Smooth muscle cell of the pulmonary artery (primary cell): ENCODE measurements at places on chromosomes 7 and 10. TPM values are rescaled to one million over a fixed set of nuclear protein-coding genes. Genes with fewer than 3 reads are reported as not detected.

Gene XPNPEP1
- 185 and 226 TPM in 2 replicates for total RNA-seq

Gene SSC4D
- total RNA-seq = 0.40 and 0.65 TPM in 2 replicates

Gene COL13A1
- 5.0 and 38.9 TPM in 2 replicates for total RNA-seq

Gene FKBP6
- total RNA-seq = not detected in 2 replicates

Gene HOXA11
- 0.13 TPM in 1 of 2 replicates, not detected in the other for total RNA-seq

Gene TMEM140
- total RNA-seq = 8.7 and 17.7 TPM in 2 replicates

Gene CLIP2
- total RNA-seq = 78.6 and 80.5 TPM in 2 replicates

Gene SLC18A3
- not detected in 2 replicates for total RNA-seq

Gene ALOX5
- not detected in 2 replicates for total RNA-seq

Gene MEOX2
- total RNA-seq = 0.40 and 28.3 TPM in 2 replicates

Gene CCDC146
- 1.2 and 1.9 TPM in 2 replicates for total RNA-seq

Gene ARF5
- total RNA-seq = 75.5 and 94.2 TPM in 2 replicates

Gene ZNF33B
- 4.1 and 4.4 TPM in 2 replicates for total RNA-seq

Gene PRF1
- total RNA-seq = not detected in 2 replicates

Gene LBX1
- total RNA-seq = not detected in 2 replicates

Gene PODXL
- total RNA-seq = 1.6 and 23.8 TPM in 2 replicates

Gene HOXA7
- total RNA-seq = 0.13 TPM in 1 of 2 replicates, not detected in the other

Gene CCM2
- total RNA-seq = 54.4 and 63.4 TPM in 2 replicates

Gene TRPV5
- total RNA-seq = not detected in 2 replicates

Gene NXPH1
- total RNA-seq = not detected in 2 replicates

Gene JAZF1
- 9.7 and 11.7 TPM in 2 replicates for total RNA-seq

Gene C10orf53
- not detected in 2 replicates for total RNA-seq

Gene MPP7
- 0.92 and 1.6 TPM in 2 replicates for total RNA-seq

Gene CACUL1
- 30.0 and 30.4 TPM in 2 replicates for total RNA-seq

Gene LFNG
- total RNA-seq = 1.6 and 19.7 TPM in 2 replicates

Gene TAS2R5
- total RNA-seq = 1.6 and 2.1 TPM in 2 replicates

Gene EGFR
- total RNA-seq = 47.8 and 64.3 TPM in 2 replicates

Gene PKD2L1
- total RNA-seq = not detected in 2 replicates

Gene ANKRD22
- 0.07 TPM in 1 of 2 replicates, not detected in the other for total RNA-seq

Gene ANKRD30A
- total RNA-seq = not detected in 2 replicates

Gene CACNA2D1
- total RNA-seq = 134 and 591 TPM in 2 replicates

Gene C7orf33
- not detected in 2 replicates for total RNA-seq

Gene NUTM2E
- total RNA-seq = not detected in 2 replicates

Gene CALCR
- total RNA-seq = not detected in 2 replicates

Gene ACTL6B
- total RNA-seq = not detected in 2 replicates

Gene LRMDA
- total RNA-seq = 1.0 and 2.5 TPM in 2 replicates

Gene ZPBP
- total RNA-seq = not detected in 2 replicates

Gene GCK
- 1.0 and 1.4 TPM in 2 replicates for total RNA-seq

Gene SP8
- not detected in 2 replicates for total RNA-seq

Gene C7orf57
- total RNA-seq = not detected in 2 replicates

Gene CTTNBP2
- 1.2 and 1.9 TPM in 2 replicates for total RNA-seq

Gene LIPK
- total RNA-seq = not detected in 2 replicates

Gene GIMAP7
- total RNA-seq = not detected in 2 replicates

Gene PLEKHS1
- total RNA-seq = not detected in 2 replicates

Gene FRAT1
- total RNA-seq = 0.83 and 1.4 TPM in 2 replicates

Gene CAV1
- total RNA-seq = 405 and 784 TPM in 2 replicates

Gene STAMBPL1
- total RNA-seq = 7.6 and 48.9 TPM in 2 replicates

Gene STAG3
- total RNA-seq = 0.99 and 2.2 TPM in 2 replicates
